NCI-H1436 (cell line): ENCODE measurements at places on chromosomes 11 and 22.

- DNase-seq: no peak
These were observed 10.2 kb upstream of the CBX6 start for GRCh38 chr22:38881997-38882879.

GRCh38 chr11:132777067-132777975 lies 755.0 kb downstream of the OPCML start:
- no peak for DNase-seq

- DNase-seq: no peak
These were observed 75.8 kb downstream of the BUD13 start for GRCh38 chr11:116697011-116697410.

DNA sequence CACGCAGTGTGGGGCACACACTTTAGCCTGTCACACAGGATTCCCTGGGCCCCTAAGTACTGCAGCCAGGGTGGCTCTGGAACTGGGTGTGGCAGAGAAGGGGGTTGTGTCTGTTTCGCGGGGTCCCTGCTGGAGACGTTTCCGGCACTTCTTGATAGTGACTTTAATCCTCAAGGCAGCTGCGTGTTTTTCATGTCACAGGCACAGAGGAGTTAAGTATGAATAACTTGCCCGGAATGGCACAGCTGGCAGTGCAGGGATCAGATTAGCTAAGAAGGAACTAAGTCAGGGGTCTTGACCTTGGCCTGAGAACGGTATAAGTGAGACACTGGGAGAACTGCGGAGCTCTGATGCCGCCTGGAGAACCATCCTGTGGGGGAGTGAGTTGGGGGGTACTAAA lies 7.5 kb upstream of the KRTAP5-7 start:
- DNase-seq: no peak

GRCh38 chr11:130215531-130216220 lies 56.1 kb downstream of the ST14 start:
- no peak for DNase-seq

DNA sequence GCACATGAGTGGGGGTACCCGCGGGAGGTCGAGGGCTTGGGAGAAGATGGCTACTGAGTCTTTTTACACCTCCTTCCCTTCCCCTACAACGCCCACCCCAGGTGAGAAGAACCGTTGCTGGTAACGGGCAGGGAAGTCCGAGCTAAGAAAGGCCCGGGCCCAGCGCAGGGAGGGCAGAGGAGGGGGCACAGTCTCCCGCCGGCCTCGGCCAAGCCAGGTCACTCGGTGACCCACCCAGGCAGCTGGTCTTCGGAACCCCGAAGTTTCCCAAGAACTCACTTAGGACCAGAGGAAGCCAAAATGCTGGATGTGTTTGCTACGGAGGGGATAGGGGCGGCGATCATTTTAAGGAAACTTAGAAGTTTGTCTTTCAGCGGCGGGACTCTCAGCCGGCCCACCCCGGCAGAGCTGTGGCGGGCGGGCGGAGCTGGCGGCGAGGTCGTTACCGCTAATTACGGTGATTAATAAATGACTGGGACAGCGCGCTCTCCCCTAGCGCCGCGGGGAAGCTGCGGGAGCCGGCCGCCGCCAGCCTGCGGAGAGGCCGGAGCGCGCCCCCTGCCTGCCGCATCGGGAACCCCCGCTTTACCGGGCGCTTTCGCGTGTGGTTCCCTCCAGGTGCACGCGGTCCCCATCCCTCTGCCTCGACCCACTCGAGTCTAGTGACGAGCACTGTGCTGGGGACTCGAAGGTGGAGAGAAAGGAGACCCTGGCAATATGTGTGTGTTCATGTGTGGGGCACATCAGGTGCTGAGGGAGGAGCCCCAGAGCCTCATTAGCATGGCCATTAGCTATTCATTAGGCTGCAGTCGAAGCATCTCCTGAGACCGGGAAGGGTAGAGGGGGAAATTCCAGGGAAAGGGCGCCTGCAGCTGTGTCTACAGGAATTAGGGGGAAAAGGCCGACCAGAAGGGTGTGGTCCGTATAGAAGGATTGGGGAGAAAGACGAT lies 945 bp downstream of the ROBO3 start:
- DNase-seq: no peak

- no peak for DNase-seq
These were observed 114.1 kb upstream of the SESN3 start for GRCh38 chr11:95344932-95345642.

- peak; percentile 88 for DNase-seq
These were observed 10.6 kb downstream of the SLC6A5 start for GRCh38 chr11:20609727-20610707.

- no peak for DNase-seq
These were observed 139.6 kb upstream of the MPPED2 start for GRCh38 chr11:30725645-30726195.

GRCh38 chr11:122933416-122933815 lies 48.2 kb downstream of the BSX start:
- no peak for DNase-seq

DNA sequence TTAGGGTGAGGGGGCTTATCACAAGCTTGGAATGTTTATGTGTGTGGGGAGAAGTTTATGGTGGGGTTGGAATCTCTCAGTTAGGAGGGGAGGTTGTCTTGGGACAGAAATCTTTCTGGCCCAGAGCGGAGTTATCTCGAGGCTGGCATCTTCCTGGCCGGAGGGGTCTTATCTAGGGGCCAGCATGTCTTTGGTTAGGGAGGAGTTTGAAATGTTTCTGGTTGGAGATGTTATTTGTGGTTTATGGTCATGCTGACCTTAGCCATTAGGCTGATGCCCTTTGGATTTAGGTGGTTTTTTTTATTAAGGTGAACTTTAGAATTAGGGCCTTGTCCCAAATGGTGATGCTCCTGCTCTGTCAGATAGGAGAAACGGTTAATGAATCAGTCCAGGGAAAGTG lies 7.9 kb upstream of the RBMXL2 start:
- DNase-seq: no peak

DNA sequence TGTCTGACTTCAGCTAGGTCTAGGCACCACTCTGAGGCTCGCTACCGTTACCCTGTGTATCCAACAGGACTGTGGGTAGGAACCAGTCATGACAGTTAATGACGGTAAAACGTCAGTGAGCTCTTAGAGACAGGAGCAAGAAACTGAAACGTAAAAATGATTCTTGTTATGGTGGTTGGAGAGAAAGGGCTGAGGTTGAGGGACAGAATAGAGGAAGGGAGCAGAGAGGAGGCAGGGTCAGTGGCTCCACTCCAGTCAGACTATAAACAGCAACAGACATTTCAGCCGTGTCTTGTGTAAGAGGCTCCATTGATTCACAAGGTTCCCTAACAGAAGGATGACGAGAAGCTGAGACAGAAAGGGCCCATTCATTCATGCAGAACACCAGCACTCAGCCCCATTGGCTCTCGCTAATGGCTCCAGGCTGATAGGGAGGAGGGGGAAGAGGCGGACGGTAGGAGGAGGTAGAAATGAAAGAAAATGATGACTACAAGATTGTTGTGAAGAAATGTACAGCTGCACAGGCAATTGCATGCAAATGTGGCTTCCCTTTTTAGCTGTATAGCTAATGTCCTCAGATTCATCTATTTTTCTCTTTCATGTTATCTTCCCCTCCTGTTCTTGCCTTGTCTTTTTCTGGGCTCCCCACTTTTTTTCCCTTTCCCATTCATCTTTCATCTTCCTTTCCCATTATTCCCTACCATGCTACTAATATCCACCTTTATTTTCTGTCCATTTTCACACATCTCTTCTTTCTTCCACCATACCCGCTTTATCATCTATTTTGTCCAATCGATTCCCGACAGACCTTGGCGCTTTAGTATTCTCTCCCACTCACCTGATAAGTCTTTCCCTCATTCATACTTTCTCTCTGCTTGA lies 34.3 kb downstream of the ETS1 start:
- DNase-seq: no peak

DNA sequence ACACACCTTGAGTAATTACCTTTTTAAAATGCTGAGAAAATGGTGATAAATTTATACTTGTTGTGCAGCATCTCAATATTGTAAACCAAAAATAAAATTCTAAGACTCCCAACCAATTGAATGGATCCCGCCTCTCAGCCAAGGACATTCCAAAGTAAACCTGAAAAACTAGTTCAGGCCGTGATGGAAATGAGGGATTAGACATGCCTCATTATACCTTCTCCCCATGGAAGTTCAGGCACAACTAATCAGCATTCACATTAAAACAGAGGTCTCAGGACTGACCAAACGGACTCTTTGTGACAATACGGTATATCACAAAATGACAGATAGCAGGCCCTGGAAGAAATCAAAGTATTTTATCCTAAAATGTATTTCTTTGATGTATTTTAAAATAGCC lies 907.4 kb upstream of the RAG2 start:
- no peak for DNase-seq

DNA sequence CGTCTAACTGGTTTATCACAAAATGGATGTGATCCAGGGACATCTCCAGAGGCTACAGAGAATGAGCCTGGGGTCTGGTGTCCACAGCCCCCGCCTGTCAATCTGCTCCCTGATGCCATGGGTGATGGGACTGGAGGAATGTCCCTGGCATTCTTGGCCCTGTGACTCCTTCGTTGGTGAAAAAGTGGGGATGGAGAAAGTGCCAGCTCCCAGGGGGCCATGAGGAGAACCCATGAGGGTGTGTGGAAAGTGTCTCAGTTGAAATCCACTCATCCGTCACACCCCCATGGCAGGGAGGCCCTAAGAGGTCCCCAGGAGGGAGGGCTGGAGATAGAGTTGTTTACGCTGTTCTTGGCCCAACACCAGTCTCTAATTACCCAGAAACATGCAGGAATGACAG lies 322.0 kb downstream of the CTTN start:
- DNase-seq: no peak

DNA sequence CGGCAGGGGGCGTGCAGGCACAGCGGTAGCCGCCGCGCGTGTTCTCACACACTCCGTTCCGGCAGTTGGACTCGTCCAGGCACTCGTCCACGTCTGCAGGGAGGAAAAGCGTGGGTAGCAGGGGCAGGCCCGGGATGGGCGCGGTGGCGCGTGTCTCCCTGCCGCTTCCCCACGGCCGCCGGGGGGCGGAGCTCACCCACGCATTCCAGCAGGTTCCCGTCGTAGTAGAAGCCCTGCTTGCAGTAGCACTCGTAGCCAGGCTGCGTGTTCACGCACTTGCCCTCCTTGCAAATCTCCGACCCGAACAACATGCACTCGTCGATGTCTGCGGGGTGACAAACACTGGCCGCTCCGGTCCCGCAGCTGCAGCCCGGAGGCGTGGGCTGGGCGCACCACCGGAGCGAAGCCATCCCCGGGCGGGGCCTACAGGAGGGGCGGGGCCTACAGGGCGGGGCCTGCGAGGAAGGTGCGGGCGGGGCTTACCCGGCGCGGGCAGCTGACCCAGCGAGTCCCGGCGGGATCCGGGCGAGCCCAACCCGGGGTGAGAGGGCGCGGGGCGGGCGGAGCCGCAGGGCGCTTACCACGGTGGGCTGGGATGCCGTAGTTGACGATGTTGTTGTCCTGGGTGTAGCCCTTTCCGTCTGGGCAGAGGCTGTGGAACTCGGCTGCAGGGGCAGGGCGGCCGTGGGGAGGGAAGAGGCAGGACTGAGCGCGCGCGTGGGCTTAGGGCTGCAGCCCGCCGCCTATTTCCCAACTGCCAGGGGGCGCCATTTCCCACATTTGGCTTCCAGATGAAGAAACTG lies 15.6 kb downstream of the SCYL1 start:
- DNase-seq: no peak

DNA sequence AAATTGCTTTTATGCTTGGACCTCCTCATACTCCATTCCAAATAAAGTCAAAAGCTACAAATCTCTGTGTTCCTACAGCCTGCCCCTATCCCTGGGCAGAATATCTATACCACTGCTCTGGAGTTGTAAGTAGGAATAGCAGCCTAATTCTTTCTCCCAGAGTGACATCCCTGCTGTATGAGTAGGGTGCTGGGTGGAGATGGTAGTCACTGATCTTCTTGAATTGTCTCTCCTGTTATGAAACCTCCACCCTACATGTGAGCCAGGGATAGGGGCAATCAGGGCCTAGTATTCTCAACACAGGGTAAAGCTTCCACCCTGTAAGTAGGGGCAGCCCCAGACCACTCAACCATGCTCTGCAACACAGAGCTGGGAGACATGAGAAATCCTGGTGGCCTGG lies 19.8 kb downstream of the GALNT18 start:
- no peak for DNase-seq

GRCh38 chr22:39097098-39098020 lies at the start of gene APOBEC3H:
TSS of gene APOBEC3H (plus strand) at chr22:39097244. CDS start at chr22:39100279, 3,035 bp downstream.
- DNase-seq: no peak

- no peak for DNase-seq
These were observed 423.3 kb upstream of the CCDC90B start for GRCh38 chr11:83709434-83709833.

- no peak for DNase-seq
These were observed 154.3 kb upstream of the NCAM1 start for GRCh38 chr11:112806876-112807275.

DNA sequence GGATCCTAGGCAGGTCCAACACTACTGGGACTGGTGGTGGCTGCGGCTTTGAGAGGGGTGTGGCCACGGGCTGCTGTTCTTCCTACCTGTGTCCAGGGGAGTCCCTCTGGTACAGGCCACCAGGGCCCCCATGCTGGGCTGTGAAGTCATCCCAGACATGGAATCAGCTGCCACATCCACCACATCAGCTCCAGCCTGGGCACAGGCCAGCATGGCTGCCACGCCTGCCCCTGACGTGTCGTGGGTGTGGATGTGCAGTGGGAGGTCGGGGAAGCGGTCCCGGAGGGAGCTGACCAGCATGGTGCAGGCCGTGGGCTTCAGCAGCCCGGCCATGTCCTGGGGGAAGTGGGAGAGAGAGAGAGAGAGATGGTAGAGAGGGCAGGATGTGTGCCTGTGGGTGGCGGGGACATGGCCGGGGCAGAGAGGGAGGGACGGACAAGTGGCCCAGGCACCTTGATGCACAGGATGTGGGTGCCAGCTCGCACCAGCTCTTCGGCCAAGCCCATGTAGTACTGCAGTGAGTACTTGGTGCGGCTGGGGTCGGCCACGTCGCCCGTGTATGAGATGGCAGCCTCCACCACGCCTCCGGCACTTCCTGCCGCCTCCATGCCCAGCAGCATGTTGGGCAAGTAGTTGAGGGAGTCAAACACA lies 6.2 kb upstream of the LRFN4 start:
- DNase-seq: no peak

- DNase-seq: no peak
These were observed 37.8 kb downstream of the TSPAN18 start for GRCh38 chr11:44764583-44764982.

- DNase-seq: no peak
These were observed 7.7 kb upstream of the DGAT2 start for GRCh38 chr11:75760710-75761493.

- no peak for DNase-seq
These were observed 67.3 kb downstream of the PTPRJ start for GRCh38 chr11:48047616-48048015.

DNA sequence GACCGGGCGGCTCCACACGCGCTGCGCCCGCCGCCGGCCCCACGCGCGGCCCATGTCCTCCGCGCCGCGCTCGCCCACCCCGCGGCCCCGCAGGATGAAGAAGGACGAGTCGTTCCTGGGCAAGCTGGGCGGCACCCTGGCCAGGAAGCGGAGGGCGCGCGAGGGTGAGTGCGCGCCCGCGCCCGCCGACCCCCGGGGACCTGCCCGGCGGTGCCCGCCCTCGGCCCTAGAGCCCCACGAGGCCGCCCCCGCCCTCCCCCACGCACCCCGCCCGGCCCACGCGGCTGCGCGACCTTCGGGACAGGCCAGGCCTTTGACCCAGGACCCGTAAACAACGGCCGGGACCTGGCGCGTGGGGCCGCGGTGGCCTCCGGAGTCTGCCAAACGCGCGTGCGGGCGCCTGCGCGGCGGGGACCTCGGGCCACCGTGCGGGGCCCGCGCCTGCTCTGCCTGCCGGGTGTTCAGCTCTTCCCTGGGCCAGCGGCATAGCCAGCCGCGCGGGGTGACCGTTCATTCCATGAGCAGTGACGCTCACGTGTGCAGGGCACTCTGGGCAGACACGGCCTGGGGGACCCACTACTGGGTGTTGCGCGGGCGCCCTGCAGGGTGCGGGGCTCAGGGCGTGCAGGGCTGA lies at the start of gene PARVB:
PARVB (plus strand) TSS at position 15 of the 634 bp plus-strand sequence; CDS start at position 53, 38 bp downstream.
- no peak for DNase-seq
